Astrocyte (in vitro differentiated cells and primary cell): ENCODE measurements at places on chromosomes 5 and 9. TPM values are rescaled to one million over a fixed set of nuclear protein-coding genes. Genes with fewer than 3 reads are reported as not detected.

GABRA6 gene
- not detected in 2 replicates for total RNA-seq

FRMPD1 gene
- 0.05 and 0.07 TPM in 2 replicates for total RNA-seq

HTR4 gene
- total RNA-seq: not detected in 2 replicates

IL4 gene
- total RNA-seq: not detected in 2 replicates

GRCh38 chr5:143284002-143284401, 119.5 kb downstream of the NR3C1 start:
- DNase-seq: no peak

DNA sequence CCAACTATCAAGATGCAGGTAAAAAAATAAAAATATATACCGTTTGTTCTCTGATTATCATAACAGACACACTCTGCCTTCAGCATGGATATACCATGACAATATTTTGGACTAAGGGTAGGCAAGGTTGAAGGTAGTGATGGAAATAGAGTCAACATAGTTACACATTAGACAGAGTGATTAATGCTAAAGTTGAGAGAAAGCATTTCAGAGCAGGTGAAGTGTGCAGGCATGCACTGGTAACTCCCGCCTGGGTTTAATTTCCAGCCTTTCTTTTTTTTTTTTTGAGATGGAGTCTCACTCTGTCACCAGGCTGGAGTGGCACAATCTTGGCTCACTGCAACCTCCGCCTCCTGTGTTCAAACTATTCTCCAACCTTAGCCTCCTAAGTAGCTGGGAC, 458.5 kb downstream of the TLR4 start:
- no peak for DNase-seq

GRCh38 chr5:96968074-96968473, 32.2 kb downstream of the LNPEP start:
- DNase-seq: peak; percentile 68

GRCh38 chr9:129575818-129576217, 45.1 kb downstream of the C9orf50 start:
- DNase-seq: peak; percentile 9

DNA sequence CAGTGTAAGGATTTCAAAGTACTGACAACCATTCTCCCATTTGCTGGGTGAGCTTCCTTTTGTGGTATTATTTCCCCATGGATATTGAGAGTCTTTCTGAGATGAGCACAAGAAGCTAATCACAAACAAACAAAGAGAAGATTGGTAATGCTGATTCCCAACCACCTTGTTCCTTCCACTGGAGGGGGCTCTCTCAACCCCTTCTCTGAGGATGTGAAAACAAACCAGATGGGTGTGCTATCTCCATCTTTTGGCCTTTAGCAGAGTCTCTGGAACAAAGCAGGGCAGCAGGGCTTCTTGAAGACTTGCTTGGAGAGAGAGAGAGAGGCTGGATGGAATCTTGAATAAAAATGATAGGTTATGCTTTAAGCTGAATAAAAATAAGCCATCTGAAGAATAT, 576.7 kb upstream of the ZNF462 start:
- peak; percentile 11 for DNase-seq

DNA sequence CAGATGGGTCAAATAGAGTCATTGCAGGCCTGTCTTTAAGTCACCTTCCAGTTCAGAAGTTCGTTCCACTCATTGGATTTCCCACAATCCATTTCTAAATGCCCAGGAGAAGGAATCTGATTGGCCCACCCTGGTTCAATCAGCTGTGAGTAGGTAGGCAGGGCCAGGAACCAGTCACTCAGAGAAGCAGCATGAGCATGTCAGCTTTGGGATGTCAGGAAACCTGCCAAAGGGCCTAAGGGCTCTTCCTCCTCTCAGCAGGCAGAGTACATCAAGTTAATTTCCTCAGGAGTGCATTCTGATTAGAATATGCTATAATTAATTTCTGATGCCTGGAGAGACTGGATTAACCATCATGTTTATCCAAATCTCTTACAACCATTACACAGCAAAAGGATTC, 412.9 kb upstream of the CCNH start:
- DNase-seq: no peak

- DNase-seq: no peak
These were observed 79.1 kb downstream of the CYFIP2 start for GRCh38 chr5:157345067-157345466.

GRCh38 chr5:175741556-175741955, 83.7 kb downstream of the HRH2 start:
- DNase-seq: no peak

GRCh38 chr5:58706736-58707135, 123.9 kb downstream of the RAB3C start:
- DNase-seq: no peak

DNA sequence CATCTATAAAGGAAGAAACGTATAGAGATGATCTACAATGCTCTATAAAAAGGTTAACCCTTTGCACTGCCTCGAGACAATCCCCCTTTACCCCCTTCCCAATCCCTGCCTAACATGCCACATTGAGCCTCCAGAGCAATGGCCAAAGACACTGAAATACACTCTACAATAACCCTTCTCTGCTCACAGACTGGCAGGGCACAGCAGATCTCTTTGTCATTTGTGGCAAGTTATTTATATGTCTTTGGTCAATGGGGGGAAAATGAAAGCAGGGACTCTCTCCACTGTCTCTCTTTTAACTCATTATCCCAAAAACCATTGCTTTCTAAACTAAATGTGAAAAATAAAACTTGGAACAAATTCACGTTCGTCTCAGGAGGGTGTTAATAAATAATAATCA, 51.7 kb downstream of the PTCH1 start:
- DNase-seq: no peak

GRCh38 chr9:126117158-126117425, 209.5 kb upstream of the MVB12B start:
- DNase-seq: no peak

DNA sequence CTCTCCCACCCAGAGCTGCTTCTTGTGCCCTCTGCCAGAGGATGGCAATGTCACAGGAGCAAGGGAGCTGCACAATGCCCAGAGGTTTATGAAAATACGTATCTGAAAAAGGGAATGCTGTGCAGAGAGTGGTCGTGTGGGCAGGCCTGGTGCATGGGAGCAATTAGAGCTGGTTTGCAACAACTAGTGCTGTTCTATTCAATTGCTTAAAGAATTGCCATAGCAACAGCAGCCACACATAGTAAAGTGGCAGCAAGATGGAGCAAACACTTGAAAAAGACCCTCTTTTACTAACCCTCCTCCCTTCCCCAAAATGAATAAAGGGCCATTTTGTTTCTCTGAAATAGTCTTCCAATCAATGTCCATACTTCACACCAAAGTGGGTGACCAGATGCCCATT, 166.3 kb downstream of the CRB2 start:
- DNase-seq: no peak

DNA sequence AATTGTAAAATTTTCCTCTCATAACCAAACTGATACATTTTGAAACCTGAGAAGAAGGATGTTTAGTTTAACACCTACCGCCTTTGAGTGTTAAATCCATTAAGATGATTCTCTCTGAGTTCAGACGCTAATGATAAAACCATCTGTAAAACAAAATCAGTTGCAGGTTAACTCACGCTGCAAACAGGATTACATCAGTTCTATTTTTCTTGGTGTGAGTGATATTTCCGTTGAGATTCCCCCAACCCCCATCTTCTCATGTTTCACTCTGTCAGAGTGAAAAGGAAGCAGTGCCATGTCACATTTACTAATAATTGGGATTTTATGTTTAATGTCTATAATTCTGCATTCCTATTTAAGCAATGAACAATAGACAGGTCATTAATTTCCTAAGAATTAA, 146.5 kb downstream of the FANCC start:
- DNase-seq: peak; percentile 56

DNA sequence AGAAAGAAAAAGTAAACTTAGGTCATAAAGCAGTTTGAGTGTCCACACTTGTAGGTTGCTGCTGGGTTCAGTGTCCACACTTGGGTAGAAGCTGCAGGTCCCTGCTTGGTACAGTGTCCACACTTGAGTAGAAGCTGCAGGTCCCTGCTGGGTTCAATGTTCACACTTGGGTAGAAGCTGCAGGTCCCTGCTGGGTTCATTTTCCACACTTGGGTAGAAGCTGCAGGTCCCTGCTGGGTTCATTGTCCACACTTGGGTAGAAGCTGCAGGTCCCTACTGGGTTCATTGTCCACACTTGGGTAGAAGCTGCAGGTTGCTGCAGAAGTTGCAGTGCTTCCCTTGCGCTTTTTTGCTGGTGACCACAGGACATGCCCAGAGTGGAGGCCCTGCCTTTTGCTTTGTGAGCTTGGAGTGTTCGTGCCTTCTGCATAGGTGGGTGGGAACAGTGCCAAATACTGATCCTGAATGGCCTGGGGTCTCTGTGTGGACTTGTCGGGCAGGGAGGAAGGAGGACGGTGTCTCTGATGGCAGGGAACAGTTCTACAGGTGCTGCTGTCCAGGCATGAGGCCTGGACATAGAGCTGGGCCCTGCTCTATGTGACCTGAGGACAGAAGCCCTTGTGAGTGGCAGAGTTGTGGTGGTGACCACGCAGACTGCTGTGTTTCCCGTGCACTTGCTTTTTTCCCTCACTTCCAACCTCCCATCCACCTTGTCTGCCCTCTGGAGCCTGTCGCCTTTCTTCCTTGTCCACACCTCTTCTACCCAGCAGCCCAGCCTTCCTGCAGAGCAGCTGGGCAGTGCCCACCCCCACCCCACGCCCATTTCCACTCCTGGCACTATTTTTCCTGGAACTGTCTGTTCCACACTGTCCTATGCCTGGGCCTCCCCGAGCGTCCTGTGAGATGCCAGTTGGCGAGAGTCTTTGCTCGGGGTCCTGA, 120.8 kb downstream of the EHMT1 start:
- no peak for DNase-seq

DNA sequence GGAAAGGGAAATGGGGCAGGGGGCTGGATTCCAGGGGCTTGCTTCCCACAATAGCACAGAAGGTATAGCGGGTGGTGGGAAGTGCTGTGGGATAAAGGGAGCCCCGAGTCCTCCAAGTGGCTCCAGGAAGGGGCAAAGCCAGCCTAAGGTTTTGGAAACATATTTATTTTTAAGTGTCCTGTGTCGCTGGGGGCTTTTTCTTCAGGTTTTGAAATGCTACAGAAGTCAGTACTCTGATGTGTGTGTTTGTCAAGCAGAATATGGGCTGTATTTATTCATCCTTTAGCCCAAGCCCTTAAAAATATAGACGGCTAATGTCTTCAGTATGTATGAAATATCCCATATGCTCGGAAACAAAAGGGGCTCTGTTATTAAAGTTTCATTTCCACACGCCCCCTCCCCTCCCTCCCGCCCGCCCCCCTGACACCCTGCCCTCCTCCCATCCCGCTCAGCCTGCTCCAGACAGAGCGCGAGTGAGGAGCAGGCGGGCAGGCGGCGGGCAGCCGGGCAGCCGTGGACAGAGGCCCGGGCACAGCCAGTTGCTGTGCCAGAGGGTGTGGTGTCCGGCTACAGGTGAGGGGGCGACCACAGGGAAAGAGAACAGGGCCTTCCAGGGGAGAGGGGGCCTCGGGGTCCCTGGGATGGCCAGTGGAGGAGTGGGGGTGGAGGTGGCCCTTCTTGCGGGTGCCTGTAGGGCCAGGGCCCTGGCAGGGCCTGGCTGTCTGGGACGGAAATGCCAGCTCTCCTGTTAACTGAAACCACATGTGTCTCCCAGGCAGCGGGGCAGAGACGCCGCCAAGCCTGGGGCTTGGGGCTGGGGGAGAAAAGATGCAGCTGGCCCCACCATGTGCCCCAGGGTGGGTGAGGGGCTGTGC, 39.6 kb upstream of the SYNPO start:
- no peak for DNase-seq

DNA sequence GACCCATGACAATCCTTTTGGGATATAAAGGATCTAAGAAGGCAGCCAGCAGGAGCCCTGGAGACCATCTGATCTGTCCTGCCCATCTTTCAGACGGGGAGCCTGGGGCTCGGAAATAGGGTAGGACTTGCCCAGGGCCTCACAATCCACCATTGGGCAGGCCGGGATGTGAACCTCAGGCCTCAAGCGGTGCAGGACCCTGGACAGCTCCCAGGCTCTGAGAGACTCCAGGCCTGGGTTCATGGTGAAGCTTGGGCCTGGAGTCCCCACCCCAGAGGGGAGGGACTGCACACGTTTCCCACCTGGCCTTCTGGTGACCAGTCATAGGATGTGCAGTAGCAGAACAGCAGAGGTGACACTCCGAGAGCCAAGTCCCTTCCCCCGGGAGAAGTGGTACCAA, 36.6 kb upstream of the RAPGEF1 start:
- peak; percentile 24 for DNase-seq

GRCh38 chr5:36875051-36875789, 1.3 kb upstream of the NIPBL start:
- peak; percentile 48 for DNase-seq

DNA sequence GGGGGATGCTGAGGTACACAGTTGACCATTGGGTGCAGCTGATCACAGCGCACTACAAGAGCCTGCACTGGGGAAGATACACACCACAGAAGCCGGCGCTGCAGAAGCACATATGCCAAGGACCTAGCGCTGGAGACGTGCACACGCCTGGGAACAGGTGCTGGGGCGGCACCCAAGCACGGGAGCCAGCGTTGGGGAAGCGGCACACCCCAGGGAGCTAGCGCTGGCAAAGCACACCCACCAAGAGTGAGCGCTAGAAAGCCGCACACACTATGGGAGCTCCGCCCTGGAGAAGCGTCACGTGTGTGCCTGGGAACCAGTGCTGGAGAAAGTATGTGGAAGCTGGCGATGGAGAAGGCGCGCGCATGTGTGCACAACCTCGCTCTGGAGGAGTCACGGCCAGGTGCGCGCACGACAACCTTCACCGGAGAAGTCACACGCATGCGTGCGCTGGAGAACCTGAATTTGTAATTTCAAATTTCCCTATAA, 4.5 kb downstream of the FANCC start:
- DNase-seq: peak; percentile 60

DNA sequence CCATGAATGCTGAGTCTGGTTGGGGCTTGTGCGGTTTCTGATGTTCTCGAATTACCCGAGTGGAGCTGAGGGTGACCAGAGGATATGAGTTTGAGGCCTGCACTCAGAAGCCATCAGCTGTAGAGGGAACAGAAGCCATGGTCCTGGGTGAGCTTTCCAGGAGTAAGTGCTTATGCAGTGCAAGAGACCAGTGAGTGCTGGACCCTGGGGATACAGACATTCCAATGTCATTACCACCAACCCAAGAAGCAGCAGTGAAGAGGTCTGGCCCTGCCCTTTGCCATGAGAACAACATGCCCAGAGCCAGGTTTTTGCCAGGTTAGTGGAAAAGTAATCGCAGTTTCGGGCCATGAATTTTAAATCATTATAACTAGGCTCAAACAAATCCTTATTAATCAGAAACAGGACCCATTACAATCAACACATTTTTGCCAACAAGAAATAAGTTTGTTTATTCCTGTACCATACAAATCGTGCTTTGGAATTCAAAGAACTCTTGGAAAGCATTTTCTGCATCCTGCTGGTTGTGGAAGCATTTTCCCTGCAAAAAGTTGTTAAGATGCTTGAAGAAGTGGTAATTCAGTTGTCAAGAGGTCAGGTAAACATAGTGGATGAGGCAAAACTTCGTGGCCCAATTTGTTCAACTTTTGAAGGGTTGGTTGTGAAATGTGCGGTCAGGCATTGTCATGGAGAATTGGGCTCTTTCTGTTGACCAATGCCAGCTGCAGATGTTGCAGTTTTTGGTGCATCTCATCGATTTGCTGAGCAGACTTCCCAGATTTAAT, 154.6 kb downstream of the SYK start:
- peak; percentile 65 for DNase-seq
